ENCODE measurements at places on chromosomes 6 and 20.

- DNase-seq = no peak
Measured at GRCh38 chr20:49171909-49172308, 16.2 kb downstream of the STAU1 start.

DNA sequence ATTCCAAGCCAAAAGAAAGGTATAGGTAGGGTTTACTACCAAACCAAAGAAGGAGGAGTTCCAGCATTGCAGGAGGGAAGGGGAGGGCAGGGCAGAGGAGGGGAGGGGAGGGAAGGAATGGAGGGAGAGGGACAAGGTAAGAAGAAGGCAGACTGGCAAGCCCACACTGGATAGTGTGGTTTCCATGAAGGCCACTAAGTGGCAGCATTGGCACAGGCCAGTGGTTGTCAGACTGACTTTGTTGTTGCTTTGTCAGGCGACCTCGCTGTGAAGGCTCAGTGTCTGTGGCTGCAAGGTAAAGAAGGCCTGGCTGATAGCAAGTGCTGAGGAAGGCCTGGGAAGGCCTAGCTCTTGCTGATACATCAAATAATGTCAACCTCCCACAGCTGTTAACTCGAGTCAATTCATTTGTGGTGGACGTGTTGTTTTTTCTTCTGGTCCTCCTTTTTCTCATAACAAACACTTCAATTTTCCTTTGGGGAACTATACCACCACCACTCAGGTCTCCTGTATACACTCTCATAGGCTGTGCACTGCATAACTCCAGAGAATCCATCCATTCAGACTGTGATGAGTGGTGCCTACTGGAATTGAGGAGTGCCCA is 7.7 kb upstream of the ZNF334 start:
- peak; percentile 16 for DNase-seq

- no peak for DNase-seq
Measured at GRCh38 chr6:161594412-161594811, 320.6 kb upstream of the AGPAT4 start.

DNA sequence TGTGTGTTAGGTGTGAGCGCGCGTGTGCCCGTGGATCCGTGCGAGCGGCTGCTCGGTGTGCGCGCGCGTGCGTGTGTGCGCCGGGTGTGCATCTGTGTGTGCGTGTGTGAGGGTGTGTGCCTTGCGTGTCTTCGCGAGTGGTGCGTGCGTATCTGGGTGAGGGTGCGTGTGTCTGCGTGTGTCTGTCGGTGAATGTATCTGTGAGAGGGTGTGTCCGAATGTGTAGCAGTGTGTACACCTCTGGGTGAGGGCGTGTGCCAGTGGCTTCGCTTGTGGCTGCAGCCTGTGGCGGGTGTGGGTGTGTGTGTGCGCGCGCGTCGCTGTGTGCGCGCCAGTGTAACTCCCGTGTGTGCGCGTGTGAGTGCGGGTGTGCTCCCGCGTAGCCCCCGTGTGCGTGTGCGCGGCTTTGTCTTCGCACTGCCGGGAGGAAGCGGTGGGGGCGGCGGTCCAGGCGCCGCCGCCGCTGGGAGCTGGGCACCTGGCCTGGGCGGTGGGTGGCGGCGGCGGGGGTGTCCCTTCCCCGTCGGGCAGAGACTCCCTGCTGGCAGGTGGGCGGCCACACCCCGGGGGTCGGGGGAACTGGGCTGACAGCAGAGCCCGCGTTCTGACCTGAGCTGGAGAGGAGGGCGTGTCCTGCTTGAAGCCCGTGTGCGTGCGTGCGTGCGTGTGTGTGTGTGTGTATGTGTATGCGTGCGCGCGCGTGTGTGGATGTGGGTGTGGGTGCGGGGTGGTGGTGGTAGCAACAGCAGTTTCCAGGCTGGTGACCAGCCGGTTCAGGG is 61.3 kb upstream of the EPB41L1 start:
- no peak for DNase-seq

DNA sequence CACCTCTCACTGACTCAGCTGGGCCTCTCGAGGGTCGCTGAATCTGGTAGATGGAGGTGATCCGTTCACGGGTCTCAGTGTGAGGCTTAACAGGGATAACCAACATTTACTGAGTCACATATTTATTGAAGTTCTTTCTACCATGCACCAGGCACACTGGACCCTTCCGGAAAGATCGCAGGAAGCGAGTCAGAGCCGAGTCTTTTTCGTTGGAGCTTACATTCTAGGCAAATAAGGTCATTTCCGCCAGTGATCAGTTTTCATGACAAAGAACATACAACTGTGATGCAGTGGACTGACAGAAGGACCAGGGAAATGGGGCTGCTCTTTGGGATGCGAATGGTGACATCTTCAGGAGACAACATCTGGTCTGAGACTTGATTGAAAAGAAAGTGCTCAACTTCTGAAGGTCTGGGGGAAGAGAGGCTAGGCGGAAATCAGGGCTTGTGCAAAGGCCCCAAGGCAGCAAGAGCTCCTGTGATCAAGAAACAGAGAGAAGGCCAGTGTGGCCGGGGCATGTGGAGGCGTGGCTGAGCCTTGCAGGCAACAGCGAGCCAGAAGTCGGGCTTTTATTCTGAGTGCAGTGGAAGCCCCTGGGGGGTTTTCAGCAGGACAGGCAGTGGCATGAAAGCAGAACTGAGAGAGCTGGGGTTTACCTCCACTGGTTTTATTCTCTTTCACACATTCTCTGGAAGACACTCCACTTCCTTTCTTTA is 56.7 kb downstream of the APCDD1L start:
- no peak for DNase-seq

DNA sequence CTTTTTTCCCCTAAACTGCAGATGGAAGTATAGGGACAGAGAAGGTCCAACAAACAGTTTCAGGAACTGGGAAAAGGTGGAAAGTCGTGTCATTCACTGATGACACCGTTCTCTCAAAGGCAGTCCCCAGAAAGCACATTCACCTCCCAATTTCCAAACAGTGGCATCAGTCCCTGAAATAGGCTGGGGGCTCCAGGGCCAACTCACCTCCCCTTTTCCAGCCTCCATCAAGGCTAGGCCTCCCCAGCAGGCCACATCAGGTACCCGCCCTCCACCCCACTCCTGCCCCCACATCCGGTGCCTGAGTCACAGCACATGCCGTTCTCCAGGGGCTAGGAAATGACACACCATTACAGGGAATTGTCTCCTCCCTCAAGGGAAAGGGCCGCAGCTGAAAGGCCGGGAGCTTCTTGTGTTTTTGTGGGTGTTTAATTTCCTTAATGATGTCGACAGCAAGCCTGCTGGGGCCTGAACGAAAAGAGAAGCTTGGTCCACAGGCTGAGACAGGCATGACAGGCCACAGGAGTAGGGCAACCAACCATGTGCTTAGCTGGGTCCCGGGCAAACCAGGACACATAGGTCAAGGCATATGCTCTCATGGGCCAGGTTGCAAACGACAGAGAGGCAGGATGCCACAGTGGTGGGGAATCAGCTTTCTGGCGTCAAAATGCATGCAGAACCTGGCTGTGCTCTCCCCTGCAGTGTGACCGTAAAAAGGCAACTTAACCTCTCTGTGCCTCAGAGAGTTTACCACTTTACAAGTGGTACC is 39.2 kb downstream of the ZMYND8 start:
- DNase-seq = peak; percentile 15

GRCh38 chr6:37241775-37242428 is 15.7 kb upstream of the TBC1D22B start:
- DNase-seq = no peak

GRCh38 chr6:136989571-136990241 is 55.1 kb downstream of the IL20RA start:
- DNase-seq = no peak

GRCh38 chr6:167733740-167734661 is 92.7 kb upstream of the AFDN start:
- DNase-seq = no peak

DNA sequence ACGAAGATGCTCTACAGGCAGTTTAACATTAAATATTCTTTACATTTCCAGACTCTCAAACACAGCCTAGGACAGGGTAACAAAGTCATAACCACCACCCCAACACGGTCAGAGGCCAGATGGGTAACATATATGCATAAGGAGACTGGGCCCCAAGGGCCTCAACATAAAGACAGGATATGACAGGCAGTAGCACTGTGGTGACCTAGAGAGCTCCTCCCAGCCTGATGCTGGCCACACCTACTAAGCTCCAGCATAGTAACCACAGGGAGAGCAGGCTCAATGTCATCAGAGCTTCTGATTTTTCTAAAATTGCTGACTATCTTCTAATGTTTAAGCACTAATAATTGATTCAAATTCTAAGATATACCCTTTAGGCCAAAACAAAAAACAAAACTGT is 21.7 kb downstream of the SMLR1 start:
- DNase-seq = no peak

DNA sequence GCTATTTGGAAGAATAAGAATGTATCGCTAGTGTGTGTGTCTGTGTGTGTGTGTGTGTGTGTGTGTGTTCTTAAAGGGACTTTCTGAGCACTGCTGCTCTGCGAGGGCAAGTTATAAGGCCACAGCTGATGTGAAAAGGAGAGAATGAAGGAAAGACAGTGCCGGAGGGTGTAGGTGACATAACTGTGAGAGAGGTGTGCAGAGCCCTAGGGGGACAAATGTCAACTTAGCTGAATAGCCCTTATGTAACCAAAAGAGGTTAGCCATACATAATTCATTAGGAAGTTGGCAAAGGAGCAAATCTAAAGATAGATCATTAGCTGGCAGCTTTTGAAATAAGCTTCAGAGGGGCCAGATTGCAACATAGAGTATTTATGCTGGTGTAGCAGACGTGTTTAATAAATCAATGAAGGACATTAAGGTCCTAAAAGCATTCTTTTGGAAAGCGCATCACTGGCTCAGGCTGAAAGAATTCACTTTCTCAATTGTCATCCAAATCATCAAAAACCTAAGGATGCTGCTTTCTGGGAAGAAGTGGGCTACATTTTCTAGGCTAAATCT is 81.0 kb downstream of the NDUFAF5 start:
- no peak for DNase-seq

DNA sequence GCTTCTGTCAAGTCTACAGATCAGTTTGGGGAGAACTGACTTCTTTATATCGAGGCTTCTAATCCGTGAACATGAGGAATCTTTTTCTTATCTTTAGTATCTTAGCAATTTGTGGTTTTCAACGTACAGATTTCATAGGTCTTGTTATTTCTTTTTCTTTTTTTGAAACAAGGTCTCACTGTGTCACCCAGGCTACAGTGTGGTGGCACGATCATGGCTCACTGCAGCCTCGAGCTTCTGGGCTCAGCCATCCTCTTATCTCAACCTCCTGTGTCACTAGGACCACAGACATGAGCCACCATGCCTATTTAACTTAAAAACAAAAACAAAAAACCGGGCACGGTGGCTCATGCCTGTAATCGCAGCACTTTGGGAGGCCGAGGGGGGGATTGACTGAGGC is 29.3 kb downstream of the DNAJC5 start:
- no peak for DNase-seq

- no peak for DNase-seq
Measured at GRCh38 chr6:77072694-77073409, 390.4 kb downstream of the HTR1B start.

DNA sequence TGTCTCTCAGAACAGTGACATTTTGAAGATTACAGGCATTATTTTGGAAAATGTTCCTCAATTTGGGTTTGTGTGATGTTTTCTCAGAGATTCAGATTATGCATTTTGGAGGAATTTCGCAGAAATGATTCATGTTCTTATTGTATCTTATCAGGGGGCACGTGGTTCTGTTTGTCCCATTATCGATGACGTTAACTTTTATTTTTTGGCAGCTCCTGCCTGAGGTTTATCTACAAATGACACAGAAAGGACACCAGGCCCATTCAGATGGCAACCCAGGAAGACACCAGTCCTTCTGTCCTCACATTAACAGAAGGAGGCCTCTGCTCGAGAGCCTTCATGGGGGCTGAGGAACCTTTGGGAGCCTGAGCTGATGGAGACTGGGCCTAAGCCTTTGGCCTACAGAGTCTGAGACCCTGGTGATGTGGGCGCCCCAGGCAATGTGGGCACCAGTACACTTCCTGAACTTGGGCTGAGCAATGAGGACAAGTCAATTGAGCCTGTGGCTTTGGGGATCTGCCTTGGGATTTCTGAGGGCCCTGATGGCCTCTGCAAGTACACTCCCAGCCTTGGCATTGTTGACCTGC is 41.2 kb upstream of the EZR start:
- DNase-seq = no peak

DNA sequence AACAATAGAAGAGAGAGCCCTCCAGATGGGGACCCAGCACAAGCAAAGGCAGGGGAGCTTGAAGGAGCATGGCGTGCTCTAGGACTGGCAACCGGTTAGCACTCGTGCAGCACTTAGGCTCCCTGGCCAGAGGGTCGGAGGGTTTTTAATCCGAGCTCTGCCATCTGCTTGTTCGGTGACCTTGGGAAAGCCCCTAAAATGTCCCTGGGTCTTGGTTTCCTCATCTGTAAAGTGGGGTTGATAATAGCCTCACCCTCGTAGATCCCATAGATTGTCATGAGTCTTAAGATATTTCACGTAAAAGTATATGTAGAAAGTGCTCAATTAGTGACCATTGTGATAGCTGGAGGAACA is 16.6 kb upstream of the HCK start:
- no peak for DNase-seq

- DNase-seq = peak; percentile 26
Measured at GRCh38 chr6:16762550-16763477, 1.6 kb upstream of the ATXN1 start.

GRCh38 chr6:81838724-81839426 is 86.4 kb upstream of the TENT5A start:
- DNase-seq = no peak

DNA sequence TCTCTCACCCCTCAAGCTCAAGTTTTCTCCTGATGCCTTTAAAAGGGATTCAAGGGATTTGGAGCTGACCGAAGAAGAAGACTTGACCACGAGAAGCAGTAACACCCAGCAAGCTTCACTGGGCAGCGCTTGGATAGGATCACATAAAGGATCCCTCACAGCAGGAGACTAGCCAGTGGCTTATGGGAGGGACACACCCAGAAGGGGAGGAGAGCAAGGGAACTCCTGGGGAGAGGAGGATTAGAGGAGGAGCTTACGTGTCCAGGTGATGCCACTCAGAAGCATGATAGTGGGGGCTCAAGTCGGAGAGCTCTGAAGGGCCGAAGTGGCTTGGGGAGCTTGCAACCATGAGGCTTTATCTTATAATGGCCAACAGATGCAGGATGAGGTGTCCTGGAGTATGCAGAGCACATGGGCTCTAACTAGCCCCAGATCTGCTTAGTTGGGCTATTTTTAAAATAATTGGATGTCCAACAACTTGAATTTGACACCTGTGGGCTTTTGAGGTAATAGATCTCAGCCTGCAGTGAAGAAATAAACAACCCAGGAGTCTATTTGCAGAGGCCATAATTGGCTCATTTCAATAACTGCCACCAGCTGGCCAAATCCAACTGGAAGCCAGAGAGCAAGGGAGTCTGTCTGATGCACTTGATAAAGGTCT is 137.9 kb upstream of the EXOC2 start:
- no peak for DNase-seq

DNA sequence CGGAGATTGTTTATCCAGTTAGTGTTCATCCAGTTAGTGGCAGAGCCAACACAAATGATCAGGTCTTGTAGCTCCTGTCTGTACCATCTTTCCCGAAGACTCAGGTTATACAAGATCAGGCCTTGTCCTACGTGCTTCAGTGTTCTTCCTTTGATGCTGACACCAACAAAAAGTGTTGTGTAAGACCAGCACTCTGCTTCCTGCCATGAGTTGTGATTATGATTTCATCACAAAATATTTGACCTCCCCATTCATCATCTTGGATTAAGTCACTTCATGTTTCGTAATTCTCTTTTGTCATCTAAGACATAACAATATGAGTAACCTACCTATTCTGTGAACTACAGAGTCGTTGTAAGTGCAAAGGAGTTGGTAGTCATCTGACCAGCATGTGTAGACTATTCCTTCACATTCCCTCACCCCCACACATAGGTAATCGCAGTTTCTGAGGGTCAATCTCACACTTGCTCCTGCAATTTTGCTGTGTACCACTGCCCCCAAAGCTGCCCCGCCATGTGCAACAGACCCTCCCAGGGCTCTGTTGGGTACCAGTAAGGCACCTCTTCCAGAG is 135.6 kb upstream of the SLC22A23 start:
- DNase-seq = no peak

All from stimulated activated CD8-positive, alpha-beta memory T cell treated with anti-CD3 and anti-CD28 coated beads, Interleukin-2, amount 100 ng/mL, for 1 hour (primary cell).